Memory B cell (primary cell): ENCODE measurements at places on chromosomes 7 and 10.

DNA sequence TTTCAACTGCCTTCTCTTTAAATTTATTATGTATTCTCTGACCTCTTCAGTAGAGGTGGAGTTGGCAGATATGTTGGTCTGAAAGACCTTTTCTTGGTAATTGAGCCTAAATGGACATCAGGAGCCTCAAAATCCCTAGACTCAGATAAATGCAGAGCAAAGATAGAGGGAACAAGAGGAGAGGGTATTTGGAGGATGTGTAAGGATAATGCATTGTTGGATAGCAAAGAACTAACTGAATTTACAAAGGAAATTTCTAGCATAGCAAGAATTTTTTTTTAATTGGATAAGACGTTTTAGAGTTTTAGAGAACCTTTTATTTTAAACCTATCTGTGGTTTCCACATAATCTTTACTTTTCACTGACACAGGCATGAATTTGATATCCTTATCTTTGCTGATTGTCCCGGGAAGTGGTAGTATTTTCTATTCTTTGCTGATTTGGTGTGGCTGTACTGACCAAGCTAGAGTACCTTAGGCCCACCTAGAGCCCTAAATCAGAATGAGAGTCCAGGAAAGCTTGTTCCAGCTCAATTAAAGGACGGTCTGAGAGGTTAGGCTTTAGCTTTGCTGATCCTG lies 91.3 kb downstream of the NRF1 start:
- DNase-seq, result no peak

- no peak for DNase-seq
These were observed 33.8 kb upstream of the ATXN7L1 start for GRCh38 chr7:105910172-105910571.

GRCh38 chr10:124715439-124715838 lies 28.7 kb downstream of the FAM53B start:
- DNase-seq, result no peak

DNA sequence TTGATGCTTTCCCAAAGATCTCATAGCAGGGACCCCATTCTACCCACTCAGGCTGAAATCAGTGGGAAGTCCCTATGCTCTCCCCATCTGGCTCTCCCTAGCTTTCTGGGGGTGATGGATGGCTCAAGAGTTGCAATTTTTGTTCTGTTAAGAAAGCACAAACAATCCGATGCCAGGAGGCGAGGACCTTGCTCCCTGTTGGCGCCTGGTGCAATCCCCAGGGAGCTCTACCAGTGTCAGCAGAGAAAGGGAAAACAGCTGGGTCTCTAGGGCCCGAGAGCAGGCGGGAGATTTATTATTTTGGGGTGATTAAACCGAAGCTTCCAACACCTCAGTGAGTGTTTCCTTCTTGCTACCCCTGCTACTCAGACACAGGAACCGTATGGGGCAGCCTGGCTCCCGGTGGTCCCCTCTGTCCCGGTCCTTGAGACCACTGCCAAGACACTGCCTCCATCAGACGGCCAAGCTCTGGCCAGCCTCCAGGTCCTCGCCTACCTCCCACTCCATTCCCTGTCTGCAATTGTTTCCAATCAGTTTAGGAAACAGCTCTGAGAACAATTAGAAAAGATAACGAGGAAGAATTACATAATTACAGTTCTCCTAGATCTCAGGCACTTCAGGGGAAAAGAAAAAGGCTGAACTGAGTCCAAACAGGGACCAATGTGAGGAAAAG lies 147.9 kb downstream of the PLXNA4 start:
- DNase-seq, result no peak

DNA sequence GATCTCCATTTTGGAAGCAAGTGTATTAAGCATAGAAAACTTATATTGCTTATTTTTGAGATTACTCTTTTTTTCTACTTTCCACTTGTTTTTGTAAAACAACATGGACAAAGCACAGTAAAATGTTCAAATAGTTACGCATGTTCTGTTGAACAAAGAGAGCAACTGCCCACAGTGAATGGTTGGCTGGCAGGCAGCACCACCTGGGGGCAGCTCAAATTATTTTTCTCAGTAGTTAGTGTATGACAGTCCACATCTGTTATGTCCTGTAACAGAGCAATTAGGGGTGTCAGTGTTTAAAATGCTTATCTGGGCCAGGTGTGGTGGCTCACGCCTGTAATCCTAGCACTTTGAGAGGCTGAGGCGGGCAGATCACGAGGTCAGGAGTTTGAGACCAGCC lies 46.1 kb upstream of the CACUL1 start:
- DNase-seq, result no peak

GRCh38 chr10:11295492-11295891 lies 277.8 kb downstream of the CELF2 start:
- DNase-seq, result no peak

- DNase-seq, result no peak
These were observed 150.0 kb upstream of the PRR15 start for GRCh38 chr7:29413626-29414136.

DNA sequence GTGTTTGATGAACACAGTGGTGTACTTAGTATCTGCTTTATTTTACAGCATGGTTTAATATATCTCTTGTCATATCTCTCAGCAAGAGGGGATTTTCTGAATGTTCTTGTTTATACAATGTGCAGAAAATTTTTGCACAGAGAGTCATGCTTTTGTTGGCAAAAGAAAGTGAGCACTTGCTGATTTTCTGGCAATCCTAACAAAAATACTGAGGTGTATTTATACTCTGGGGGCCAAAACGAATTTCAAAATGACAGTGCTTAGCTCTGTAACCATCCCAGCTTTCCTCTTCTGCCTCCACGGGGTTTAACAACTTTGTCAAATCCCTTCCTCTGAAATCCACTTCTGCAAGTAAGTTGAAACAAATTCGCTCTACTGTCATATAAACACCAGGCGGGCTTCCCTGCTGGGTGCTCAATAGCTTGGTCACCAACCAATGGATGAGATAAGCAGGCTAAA lies 169.2 kb downstream of the NOC3L start:
- DNase-seq, result no peak

GRCh38 chr7:3670898-3671297 lies 369.8 kb downstream of the SDK1 start:
- no peak for DNase-seq

DNA sequence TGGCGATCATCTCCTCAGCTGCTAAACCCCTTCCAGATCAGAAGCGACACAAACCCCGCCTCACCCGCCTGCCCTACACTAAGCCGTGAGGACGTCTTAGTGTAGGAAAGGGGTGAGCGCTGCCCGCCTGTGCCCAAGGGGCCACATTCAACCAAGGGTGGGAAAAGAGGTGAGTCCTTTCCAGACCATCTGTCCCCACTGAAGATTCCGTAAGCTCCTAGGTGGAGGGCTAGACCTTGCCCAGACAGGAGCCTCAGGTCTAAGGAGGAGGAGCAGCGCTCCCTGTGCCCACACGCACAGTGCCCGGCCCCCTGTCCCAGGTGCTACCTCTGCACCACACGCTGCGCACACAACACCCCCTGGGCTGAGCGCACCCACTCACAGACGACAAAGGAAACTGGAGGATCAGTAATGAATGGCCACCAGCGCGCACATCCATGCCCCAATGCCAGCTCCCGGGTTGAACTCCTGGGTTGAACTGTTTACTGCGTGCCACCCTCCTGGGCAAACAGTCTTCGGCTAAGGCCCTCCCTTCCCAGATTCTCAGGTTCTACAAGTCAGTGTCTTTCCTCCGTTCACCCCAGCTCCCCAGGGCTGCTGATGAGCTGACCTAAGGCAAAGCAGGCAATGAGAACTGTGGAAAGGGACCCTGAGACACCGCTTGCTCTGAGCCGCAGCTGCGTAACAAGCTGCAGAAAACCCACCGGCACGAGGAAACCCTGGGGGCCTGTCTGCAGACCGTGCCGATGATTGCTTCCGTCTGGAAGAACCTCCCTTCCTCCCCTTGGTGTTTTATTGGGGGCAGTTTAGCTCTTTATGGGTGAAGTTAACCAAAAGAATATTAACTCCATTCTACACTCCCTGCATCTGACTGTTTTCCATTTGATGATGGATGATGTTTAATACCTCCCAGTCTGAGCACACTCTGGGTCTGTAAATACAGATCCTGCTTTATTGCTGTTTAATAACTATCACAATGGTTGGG lies 185.9 kb downstream of the MAD1L1 start:
- no peak for DNase-seq

GRCh38 chr10:15211464-15211979 lies 43.0 kb upstream of the NMT2 start:
- DNase-seq, result no peak

DNA sequence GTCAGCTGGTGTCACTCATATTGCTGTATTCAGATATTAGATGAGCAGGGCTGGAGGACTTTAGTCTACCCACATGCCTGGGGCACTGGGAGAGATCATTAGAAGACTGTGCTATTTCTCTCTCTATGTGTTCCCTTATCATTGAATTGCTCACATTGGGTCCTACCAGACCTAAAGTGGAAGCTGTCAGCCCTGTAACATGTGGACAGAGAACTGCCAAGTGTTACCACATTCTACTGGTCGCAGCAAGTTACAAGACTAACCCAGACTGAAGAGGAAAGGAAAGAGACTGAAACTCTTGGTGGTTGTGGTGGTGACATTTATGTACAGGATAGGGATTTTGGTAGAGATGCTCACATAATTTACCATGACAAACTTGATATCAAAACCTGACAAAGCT lies 627.1 kb upstream of the FZD8 start:
- DNase-seq, result no peak

DNA sequence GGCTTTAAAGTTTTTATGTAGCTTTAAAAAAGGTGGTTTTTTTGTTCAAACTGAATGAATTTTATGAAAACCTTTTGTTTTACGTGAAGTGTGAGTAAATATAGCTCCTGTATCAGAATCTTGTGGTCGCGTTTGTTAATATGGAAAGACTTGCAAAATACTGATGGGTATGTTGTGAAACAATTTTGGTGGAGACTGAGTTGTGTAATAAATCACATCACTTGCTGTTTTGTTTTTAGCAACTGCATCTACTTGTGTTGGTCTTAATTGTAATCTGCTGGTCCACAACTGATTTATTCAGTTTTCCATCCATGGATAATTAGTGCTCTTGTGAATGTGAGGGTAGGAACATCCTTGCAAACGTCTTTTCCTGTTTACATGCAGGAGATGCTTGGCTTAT lies 10.5 kb downstream of the PLXDC2 start:
- DNase-seq, result no peak

DNA sequence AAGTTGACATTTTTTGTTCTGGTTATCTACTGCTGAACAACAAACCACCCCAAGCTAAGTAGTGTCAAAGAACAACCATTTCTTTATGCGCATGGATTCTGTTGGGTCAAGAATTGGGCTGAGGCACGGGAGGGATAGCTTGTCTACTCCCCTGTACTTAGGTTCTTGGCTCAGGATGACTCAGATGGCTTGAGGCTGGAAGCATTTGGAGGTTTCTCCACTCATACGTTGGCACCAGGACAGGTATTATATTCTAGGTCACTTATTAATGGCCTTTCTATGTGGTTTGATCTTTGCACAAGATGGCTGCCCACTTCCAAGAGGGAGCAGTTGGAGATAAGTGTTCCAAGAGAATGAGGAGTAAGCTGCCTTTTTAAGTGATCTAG lies 11.8 kb upstream of the TFAM start:
- no peak for DNase-seq

- DNase-seq, result no peak
These were observed 250.0 kb downstream of the BMPER start for GRCh38 chr7:34155220-34155908.

DNA sequence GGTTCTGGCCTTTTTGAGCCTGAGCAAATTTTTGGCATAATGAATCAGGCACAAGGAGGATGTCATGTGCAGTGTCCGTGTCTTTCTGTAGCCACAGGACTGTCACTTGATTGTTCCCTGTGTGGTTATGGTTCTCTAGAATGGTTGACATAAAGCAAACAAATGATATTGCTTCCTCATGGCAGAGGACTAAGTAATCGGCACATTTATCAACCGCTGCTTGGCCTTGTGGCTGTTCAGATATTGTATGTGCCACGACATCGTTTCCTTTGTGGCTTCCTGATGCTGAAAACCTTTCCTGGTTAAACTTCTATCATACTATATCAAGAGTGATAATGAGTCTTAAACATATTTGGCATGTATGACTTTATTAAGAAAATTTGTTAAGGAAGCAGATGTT lies 598.8 kb downstream of the SUGCT start:
- DNase-seq, result no peak

- DNase-seq, result no peak
These were observed 404.3 kb upstream of the LRRTM3 start for GRCh38 chr10:66521506-66521905.

- DNase-seq, result no peak
These were observed 25.3 kb downstream of the USP6NL start for GRCh38 chr10:11586170-11586569.

DNA sequence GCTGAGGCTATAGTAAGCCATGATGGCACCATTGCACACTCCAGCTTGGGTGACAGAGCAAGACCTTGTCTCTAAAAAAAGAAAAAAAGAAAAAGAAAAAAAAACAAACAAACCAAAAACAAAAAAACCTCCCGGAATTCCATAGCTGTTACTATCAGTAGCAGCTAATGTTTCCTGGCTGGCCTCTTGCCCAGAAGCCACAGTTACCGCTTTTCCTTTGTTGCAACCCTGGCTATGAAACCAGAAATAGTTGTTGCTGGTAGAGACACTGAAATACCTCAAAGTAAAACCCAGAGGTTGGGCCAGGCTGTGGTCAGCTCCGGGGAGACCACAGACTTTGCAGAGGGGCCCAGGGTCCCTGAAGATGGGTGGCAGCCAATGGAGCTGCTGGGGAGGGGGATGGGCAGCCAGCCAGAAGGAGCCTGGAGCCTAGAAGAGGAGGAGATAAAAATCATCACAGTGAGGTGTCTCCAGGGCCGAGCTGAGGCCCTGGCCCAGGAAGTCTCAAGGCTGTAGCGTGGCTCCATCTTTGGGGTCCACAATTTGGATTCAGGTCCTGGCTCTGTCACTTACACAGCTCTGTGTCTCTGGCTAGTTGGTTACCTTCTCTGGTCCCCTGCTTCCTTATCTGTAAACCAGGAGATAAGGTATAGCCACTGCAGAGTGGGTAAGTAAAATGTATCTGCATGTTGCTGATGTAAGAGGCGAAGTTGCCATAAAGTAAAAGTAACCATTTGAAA lies 3.4 kb upstream of the CHST12 start:
- DNase-seq, result no peak

GRCh38 chr7:569996-570800 lies 50.6 kb upstream of the PDGFA start:
- no peak for DNase-seq

GRCh38 chr7:148916186-148916585 lies 32.1 kb upstream of the EZH2 start:
- no peak for DNase-seq

DNA sequence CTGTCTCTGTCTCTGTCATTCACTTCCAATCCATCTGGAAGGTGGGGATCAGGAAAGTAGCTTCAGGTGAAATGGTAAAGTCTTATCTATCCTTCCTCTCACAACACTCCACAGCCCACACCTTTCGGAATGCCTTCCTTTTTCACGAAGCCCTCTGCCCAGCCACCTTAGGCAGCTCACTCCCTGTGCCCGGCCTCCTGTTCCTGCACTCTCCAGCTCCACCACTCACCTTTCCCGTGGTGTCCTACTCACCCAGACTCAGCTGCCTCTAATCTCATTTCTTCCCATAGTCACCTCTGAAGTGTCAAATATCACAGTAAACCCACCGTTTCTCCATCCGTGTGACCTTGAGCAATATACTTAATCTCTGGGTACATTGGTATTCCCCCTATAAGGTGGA lies 100.9 kb upstream of the C7orf33 start:
- DNase-seq, result no peak
